SK-N-SH (cell line): ENCODE measurements at places on chromosomes 3 and 15.
A peak's percentile ranks its signal among the peaks of the same experiment; 100 is the strongest.

GRCh38 chr3:117531078-117531767 is 821.6 kb downstream of the TUSC7 start:
- DNase-seq = peak; percentile 14

DNA sequence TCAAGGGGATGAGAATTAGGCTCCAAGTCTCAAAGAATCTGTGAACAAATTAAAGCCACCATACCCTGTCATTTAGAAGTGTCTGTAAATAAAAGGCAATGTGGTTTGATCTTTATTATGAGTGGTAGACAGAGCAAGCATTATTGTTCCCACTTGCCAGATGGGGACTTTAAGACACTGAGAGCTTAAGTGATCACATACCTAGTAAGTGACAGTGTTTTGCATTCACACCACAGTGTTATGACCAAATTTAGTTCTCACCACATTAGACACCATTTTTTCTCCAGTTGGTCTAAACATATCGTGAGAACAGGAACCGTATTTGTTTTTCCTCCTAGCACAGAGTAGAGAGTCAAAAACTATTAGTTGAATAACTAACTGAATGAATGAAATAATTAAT is 13.2 kb upstream of the ZBED2 start:
- no peak for DNase-seq

- no peak for DNase-seq
Measured at GRCh38 chr15:50252556-50252955, 13.0 kb downstream of the HDC start.

- DNase-seq = no peak
Measured at GRCh38 chr15:89341316-89342005, 6.8 kb upstream of the POLG start.

DNA sequence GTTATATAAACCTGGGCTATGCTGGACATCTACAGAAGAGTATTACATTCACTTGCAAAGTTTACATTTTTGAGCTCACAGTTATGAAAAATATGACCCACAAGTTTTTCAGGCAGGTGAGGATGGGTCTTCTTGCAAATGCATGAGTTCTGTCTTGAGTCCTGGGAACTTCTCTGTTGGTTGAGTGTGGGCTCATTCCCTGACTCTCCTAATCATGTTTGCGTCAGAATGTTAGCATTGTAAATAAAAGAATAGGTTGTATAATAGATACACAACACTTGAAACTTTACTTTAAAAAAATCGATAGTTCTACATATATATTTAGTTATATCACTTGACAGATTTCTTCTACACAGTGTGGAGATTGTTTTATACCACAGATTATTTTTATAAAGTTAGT is 7.2 kb upstream of the EXOG start:
- DNase-seq = no peak

DNA sequence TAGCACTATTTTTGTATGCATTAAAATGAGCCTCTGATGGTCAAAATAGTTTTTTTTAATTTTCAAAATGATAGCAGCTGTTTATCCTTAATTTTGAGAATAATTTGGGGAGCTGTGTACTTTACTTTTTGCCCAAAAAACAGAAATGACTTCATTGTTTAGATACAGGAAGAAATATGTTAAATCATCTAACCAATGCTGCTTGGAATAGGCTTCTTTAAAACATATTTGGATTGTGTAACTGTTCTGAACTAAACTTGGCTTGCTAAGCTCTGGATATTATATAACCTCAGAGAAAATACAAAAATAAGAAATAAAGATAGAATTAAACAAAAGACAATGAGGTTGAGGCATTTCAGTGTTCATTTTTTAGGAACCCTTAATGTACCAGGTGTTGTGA is 119.3 kb downstream of the SERPINI1 start:
- no peak for DNase-seq

GRCh38 chr3:168002786-168003368 is 92.8 kb downstream of the GOLIM4 start:
- DNase-seq = no peak

GRCh38 chr3:99865321-99865720 is 47.7 kb downstream of the CMSS1 start:
- DNase-seq = no peak

DNA sequence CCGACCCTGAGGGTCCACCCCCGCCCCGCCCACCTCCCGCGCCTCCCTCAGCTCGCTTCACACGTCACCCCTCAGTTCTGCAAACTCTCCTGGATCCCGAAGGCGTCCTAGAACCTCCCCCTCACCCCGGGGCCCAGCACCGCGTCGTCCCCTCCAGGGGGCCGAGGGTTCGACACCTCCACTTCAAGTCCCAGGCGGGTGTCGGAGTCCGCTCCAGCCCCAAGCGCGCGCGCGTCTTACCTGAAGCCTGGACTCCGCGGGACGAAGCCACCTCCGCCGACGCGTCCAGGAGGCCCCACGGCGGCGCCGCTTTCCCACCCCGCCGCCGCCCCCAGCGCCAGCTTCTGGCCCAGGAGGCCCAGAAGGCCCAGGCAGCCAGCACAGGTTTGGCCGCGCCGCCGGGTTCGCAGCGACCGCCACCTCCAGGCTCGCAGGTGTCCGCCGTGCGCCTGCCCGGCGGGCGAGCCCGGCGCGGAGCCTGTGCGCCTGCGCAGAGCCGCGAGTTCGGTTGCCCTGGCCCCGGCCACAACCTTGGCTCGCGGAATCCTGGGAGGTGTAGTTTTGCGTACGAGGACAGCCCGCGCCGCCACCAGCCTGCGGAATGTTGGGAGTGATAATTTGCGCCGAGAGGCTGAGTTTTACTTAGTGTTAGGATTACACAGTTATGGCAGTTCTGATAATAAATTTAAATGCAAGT is at the start of gene POMGNT2:
Gene POMGNT2 (minus strand): TSS at position 484 of the 697 bp plus-strand sequence. CDS start 24,648 bp downstream, outside the sequence.
- DNase-seq = peak; percentile 98

DNA sequence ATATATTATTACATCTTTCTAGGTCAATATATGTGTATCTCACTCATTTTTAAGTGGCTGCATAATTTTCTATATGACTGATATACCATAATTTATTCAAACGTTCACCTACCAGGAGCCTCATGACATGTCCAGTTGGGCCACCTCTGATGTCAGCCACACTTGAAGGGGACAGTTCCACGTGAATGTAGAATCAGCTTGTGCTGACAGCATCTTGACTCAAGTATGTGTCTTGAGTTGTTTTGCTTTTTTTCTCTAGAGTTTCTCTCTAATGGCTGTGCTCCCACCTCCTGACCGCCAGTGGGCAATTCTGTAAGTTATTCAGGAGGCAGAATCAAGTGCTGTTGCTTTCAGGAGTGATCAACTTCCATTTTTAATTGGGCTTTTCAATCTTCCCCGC is 237.9 kb downstream of the NFKBIZ start:
- DNase-seq = no peak

- peak; percentile 66 for DNase-seq
Measured at GRCh38 chr15:78625606-78626280, 4.9 kb upstream of the CHRNA3 start.

GRCh38 chr3:123262868-123263267 is 61.1 kb downstream of the SEC22A start:
- no peak for DNase-seq

GRCh38 chr3:76873532-76874242 is 166.2 kb upstream of the ROBO2 start:
- DNase-seq = no peak

GRCh38 chr15:57149196-57149595 is 227.1 kb upstream of the CGNL1 start:
- no peak for DNase-seq

- DNase-seq = no peak
Measured at GRCh38 chr3:78846718-78847117, 921.1 kb downstream of the ROBO1 start.
